Myometrial cell (primary cell): ENCODE measurements at places on chromosomes 11 and 22. TPM values are rescaled to one million over a fixed set of nuclear protein-coding genes. Genes with fewer than 3 reads are reported as not detected.

SAA4 gene
- not detected in 2 replicates for total RNA-seq

ST14 gene
- not detected in 2 replicates for total RNA-seq

IGSF9B gene
- total RNA-seq: not detected in 2 replicates

AMBRA1 gene
- 28.5 and 32.0 TPM in 2 replicates for total RNA-seq

KCNK4 gene
- 0.35 TPM in 1 of 2 replicates, not detected in the other for total RNA-seq

CDCA5 gene
- 13.5 and 16.4 TPM in 2 replicates for total RNA-seq

APOA5 gene
- total RNA-seq: not detected in 2 replicates

FGF4 gene
- total RNA-seq: not detected in 2 replicates

OR8K3 gene
- not detected in 2 replicates for total RNA-seq

OR8D4 gene
- total RNA-seq: not detected in 2 replicates

KRTAP5-7 gene
- total RNA-seq: not detected in 2 replicates
